ENCODE measurements at places on chromosomes 12 and 14. TPM values are rescaled to one million over a fixed set of nuclear protein-coding genes. Genes with fewer than 3 reads are reported as not detected.

The PPFIA2 gene
- polyA plus RNA-seq: 1.2 TPM

DNA sequence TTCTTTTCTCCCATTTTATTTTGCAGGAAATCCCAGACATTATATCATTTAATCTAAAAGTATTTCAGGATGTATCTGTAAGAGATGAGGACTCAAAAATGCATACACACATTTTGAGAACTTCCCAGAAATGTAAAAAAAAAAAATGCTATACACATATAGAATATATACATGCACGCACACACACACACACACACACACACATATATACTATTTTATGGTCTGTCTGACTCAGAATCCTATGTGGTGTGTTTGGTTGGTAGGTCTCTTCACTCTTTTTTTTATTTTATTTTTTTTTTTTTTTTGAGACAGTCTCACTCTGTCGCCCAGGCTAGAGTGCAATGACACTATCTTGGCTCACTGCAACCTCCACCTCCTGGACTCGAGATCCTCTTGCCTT is 65.5 kb downstream of the FBXO34 start:
- no peak for DNase-seq

- DNase-seq: no peak
Measured at GRCh38 chr14:53630336-53630735, 326.3 kb downstream of the BMP4 start.

The ABCC9 gene
- polyA plus RNA-seq: 1.1 TPM

The RERGL gene
- polyA plus RNA-seq: not detected

- DNase-seq: no peak
Measured at GRCh38 chr14:93108105-93108504, 7.6 kb downstream of the ITPK1 start.

DNA sequence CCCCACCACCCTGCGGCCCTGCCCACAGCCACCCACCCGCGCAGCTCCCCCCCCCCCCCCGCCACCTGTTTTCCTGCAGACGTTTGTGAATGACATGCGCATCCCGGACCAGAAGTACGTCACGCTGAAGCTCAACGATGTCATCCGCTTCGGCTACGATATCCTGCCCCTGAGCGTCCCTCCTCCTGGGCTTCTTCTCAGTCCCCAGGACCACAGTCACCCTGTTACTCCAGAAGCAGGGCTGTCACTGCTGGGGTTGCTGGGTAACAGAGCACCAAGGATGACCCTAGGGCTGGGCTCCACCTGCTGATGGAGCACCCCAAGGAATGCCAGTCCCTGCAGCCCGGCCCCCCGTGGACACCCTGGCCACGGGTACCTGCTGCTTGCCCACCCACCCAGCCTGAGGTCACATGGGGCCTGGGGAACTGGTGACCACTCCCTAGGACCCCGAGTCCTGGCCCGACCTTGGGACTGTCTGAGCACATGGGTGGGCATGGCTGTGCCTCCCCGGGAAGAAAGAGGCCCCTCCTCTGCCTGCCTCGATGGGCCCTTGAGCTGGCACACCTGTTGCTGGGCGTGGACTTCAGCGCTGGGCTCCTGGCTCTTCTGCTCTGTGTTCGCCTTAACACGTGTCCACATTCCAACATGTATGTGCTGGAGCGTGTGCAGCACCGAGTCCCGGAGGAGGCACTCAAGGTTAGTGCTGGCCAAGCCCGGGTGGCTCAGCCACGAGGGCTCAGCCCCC is 12.9 kb downstream of the CEP170B start:
- no peak for DNase-seq

DNA sequence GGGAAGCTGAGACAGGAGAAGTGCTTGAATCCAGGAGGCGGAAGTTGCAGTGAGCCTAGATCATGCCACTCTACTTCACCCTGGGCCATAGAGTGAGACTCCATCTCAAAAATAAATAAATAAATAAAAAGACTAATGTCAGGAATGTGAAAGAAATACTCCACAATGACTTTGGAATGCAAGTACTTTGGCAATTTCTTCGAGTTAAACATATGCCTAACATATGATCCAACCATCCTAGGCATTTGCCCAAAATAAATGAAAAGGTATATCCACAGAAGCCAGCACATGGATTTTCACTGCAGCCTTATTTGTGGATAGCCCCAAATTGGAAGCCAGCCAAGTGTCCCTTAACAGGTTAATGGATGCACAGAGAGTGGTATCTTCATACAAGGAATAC is 357.9 kb upstream of the TMEM132C start:
- no peak for DNase-seq

- DNase-seq: no peak
Measured at GRCh38 chr14:72946491-72946890, 20.2 kb downstream of the DCAF4 start.

DNA sequence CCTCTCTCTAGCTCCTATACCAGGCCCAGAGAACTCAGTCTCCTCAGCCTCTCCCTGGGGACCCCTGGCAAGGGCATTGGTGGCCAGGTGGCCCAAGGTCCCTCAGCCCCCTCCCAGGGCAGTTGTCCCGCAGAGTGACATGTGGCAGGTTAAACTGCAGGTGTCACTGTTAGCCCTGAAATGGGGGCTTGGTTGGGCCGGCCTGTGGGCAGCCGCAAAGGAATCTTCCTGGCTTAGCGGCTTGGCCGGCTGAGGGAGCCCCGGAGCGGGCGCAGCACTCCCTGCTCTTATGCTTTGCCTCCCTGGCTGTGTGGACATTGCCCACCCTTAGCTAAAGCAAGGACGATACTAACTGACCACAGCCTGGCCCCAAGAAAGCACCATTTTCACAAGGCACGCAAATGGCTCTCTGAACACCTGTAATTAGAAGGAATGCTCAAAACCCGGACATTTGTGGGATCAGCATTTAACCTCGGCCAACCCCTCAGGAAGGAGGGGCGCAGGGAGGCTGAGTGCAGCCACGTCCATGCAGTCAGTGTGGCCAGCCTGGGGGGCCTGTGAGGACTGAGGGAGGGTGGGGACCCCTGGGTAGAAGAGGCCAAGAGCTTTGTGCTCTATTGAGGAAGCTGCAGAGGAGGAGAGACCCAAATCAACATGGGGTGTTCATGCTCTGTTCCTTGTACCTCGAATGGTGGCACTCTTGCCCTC is 82.2 kb downstream of the PAPOLA start:
- DNase-seq: peak; percentile 84

- DNase-seq: no peak
Measured at GRCh38 chr12:67078957-67079356, 190.2 kb upstream of the CAND1 start.

GRCh38 chr14:83017296-83017695 is 1483.6 kb upstream of the SEL1L start:
- no peak for DNase-seq

DNA sequence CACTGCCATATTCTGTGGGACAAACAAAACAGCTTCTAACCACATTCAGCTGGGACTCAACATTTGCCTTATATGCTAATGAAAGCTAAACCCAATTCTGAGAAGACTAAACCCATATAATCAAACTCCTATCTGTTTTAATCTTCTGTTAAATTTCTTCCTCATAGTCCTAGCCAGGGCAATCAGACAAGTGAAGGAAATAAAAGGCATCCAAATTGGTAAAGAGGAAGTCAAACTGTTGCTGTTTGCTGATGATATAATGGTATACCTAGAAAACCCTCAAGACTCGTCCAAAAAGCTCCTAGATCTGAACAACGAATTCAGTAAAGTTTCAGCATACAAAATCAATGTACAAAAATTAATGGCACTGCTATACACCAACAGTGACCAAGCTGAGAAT is 157.1 kb downstream of the PHLDA1 start:
- DNase-seq: no peak

DNA sequence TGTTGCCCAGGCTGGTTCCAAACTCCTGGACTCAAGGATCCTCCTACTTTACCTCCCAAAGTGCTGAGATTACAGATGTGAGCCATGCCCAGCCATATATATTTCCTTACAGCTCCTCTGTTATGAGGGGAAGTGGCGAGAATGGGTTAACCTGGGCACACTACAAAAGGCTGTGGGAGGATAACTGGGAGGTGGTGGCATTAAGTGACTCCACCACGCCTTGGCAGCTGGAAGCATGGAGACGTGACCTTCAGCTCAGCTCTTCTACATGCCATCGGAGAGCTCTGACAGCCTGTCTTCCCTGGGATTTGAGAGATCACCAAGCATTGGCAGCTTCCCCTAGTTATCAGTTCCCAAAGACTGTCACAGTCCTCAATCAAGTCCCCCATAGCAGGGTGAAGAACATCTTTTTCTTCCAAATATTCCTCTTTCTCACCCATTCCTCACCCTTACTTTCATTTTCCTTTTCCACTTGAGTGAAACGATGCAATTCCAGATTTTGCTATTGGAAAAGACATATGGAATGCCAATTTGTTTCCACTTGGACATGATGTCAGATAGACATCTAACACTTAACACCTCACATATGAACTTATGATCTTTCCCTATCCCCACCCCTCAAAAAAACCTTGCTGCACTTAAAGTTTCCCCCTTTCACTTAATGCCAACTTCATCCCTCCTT is 48.5 kb downstream of the PHLDA1 start:
- DNase-seq: no peak

- DNase-seq: no peak
Measured at GRCh38 chr12:18262514-18262913, 1.2 kb downstream of the PIK3C2G start.

The SSPN gene
- polyA plus RNA-seq: 2.3 TPM

- DNase-seq: peak; percentile 21
Measured at GRCh38 chr12:28759333-28759732, 389.7 kb upstream of the FAR2 start.

- no peak for DNase-seq
Measured at GRCh38 chr12:73632191-73632590, 905.4 kb upstream of the ATXN7L3B start.

The KLRD1 gene
- polyA plus RNA-seq: 0.69 TPM

DNA sequence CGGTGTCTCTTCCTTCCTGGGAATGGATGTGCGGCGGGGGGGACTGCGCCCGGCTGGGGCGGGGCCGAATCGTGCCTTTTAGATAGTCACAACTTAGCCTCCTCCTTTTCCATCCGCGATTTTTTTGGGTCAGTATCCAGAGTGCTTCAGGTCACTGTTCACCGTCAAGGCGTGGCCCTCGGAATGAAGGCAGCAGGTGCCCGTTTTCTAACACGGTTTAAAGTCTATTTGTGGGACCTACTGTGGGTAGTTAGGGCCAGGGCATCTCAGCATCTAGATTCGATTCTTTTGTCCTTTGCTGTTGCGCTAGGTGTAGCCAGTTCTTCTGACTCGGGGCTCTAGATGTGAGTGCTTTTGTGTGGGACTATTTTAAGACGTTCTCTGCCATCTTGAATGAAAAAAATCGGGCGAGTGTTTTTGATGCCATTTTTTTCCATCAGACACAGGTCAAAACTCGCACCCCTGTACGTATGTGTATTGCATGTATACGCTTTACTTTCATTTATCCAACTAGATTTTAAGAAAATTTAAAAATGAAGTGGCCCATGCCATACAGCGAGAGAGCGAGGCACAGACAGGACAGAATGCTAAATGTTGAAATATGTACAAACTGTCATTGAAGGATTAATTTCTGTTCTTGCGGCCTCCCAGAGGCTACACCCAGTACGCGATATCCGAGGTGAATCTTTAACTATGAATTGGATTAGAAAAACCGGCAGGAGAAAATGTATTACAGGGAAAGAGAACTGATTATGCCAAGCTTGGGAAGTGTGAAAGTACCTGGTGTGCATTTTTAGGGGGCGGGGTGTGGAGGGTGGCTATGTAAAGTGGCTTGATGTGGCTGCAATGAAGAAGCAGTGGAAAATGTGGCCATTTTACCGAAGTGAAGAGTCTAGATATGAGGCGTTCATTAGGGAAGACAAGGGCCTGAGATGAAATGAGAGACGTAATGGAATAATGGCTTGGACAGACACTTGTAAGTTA is 835 bp downstream of the VEZT start:
- DNase-seq: no peak

- DNase-seq: no peak
Measured at GRCh38 chr12:3341594-3341993, 149.4 kb upstream of the PRMT8 start.

DNA sequence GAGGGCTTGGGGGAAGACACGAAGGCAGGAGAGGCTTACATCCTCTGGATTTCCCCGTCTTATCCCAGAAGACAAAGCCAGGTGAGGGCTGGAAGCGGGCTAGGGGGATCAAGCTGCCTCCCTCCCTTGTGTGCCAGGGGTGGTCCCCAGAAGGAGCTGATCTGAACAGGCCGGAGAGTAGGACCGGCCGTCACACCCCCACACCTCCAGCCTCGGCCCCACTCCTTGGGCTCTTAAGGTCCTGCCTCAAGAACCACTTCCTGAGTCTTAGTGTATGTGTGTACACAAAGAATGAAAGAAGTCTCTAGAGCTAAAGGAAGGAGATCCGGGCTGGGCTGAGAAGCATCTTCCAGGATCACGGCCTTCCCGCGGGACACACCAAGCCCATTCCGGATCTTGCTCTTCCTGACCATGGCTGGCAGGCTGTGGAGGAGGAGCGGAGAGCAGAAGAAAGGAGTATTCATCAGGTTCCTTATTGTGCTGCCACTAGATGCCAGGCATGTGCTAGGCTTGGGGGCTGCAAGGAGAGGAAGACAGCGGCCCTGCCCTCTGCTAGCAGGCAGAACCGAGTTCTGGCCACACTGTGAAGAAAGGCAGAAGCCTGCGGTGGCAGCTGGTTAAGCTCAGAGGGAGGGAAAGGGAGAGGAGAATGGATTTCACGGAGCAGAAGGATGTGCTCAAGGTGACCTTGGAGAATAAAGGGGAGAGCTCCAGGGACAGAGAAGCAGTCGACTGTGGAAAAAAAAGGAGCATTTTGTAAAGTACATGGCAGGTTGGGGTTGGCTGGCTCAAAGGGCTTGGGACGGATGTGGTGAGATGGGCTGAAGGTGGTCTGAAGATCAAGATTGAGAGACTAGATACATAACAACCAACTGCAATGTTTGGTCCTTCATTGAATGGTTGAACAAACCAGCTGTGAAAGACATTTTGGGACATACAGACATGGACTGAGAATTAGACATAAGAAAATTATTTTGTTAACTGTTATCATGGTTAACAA is 1.3 kb upstream of the CD63 start:
- peak; percentile 58 for DNase-seq

The FOXN4 gene
- polyA plus RNA-seq: not detected

DNA sequence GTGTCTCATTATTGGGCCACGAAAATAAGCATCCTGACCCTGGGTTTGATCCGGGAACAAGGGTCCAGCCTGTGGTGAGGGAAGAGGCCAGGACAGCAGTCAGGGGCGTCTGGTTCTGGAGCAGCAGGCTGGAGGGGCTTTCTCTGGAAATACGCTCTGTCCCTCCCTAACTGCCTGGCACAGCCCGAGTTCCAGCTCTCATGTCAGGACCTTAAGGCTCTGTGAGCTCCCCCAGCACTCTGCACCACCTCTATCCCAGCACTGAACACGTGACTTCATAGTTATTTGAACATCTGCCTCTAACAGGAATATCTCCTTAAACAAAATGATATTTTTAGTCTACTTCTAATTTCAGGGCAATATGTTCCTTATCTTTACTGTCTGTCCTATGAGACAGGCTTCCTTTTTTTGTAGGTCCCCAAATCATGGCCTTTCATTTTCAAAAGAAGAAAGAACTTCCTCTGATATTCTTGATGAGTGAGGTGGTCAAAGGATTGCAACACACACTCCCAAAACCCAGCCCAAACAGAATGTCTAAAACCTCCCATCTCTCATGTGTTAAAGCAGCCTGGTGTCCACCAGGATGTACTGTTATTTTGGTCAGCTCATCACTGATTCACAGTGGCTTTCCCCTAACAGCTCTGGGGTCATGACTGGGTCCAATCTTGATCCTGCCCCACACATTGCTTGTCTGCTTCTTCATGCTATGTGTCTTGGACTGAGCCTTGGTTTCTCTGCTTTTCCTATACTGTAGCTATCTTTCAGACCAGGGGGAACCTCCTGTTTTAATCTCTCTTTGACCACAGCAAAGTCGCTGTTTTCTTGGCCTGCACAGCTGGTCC is 9.7 kb downstream of the AQP6 start:
- no peak for DNase-seq
